ENCODE measurements at places on chromosomes 7 and 10.

DNA sequence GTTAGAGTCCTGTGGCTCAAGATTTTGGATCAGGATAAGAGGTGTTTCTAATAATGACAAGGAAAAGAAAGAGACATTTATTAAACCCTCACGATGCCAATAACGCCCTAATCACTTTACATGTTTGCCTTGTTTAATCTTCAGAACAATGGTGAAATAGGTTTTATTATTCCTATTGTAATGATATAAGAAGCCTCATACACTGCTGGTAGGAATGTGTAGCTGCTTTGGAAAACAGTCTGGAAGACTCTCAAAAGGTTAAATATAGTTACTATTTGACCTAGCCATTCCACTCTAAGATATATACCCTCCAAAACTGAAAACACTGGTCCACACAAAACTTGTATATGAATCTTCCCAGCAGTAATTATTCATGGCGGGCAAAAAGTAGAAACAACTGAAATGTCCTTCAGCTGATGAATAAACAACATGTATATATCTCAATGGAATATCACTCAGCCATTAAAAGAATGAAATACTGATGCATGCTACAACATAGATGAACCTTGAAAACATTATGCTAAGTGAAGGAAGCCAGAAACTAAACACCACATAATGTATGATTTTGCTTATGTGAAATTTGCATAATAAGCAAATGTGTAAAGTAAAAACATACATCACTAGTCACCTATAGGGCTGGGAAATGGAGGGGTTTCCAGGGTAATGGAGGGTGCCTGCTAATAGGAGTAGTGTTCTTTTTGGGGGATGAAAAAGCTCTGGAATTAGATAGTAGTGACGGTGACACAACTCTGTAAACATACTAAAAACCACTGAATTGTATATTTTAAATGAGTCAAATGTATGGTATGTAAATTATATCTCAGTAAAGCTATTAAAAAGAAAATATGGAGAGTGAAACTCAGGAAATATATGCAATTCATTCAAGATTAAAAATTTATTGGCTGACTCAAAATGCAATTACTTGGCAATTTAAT, 76.9 kb upstream of the ANK3 start:
- DNase-seq = no peak

- DNase-seq = no peak
Measured at GRCh38 chr10:63236113-63236935, 103.2 kb downstream of the NRBF2 start.

DNA sequence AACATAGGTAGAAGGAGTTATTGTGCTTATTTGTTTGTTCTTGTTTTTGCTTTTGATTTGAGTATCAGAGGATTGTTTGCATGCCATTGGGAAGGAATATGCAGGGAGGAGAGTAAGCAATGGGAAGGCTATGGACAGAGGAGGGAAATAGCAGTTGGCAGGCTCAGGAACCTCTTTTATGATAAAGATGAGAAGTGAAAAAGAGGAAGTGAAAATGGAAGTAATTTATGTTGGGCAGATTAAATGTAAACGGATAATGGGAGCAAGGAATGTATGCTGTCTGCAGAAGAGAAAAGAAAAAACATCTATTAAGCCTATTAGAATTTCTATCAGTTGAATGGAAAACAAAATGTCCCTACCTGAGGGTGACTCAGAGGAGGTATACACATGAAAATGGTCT, 90.1 kb upstream of the NPSR1 start:
- DNase-seq = no peak

DNA sequence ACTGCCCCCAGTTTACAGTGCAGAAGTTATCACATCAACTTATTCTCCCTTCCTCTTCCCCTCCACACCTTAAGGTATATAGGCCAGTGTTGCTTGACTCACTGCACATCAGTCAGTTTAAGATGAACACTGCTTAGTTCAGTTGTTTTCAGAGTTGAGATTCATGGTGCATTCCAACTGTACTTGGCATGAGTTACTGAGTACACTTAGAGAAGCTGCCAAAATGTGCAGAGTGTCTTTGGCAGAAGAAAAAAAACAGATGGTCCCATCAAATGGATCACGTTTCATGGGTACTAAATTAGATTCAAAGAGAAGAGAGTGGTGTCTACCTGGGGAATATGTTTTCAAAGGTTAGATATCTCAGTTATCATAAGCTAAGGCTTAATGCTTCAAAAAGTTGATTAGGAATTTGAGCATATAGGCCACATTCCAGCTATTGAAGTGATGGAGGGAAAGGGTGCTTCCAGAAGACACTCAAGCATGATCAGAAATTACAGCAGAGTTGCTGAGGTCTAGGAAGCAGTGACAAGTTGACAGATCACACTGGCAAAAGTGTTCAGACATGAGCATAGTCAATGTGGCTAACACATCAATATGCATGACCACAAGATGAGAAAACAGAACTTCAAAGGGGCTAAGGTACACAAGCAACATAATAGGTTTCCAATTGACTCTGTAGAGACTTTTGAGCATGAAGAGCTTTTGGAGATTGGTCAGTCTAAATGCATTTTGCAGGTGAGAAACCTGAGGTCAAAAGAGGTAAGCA, 579.2 kb upstream of the CELF2 start:
- DNase-seq = no peak

GRCh38 chr7:1078985-1079384, 8.9 kb upstream of the GPER1 start:
- DNase-seq = no peak
